ENCODE measurements at places on chromosomes 3 and 15.

- DNase-seq = no peak
Measured at GRCh38 chr15:47334805-47335535, 382.3 kb upstream of the SEMA6D start.

DNA sequence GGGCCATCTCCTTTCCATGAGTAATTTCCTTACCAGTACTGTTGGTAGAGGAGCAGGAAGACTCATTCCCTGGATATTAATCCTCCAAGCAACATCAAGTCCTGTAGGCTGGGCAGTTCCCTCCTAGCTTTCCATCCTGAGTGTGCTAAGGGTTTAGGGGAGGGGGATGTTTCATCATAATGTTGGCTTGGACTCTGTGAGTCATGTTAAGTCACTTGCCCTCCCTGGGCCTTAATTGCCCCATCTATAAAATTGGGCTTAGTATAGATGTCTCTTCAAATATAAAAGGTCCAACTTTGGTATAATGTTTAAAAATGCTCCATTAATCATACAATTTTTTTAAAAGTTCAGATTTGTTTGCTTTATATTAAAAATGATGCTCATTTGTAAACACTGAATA lies 52.7 kb downstream of the TLE3 start:
- DNase-seq = no peak

- DNase-seq = no peak
Measured at GRCh38 chr3:107206141-107206540, 171.1 kb upstream of the CCDC54 start.

- peak; percentile 49 for DNase-seq
Measured at GRCh38 chr3:42499478-42499871, 3.0 kb upstream of the VIPR1 start.

DNA sequence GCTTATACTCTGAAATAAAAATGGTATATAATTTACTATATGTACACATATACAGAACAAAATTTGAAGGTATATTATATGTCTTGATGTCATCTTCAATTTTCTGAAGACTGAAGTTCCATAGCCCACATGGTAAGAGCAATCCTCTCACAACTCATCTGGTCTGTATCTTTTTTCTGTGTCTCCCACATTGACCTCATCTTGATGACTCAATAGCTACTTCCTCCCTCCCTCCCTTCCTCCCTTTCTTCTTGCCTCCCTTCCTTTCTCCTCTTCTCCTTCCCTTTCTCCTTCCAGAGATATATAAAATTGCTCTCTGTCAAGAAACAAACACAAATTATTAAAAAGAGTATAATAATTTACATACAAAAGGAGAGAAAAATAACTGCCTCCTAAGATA lies 268.5 kb downstream of the SQOR start:
- DNase-seq = no peak

GRCh38 chr3:49628249-49628648 lies 45.9 kb upstream of the APEH start:
- no peak for DNase-seq

- DNase-seq = peak; percentile 71
Measured at GRCh38 chr15:89575656-89576416, 567 bp downstream of the TICRR start.

DNA sequence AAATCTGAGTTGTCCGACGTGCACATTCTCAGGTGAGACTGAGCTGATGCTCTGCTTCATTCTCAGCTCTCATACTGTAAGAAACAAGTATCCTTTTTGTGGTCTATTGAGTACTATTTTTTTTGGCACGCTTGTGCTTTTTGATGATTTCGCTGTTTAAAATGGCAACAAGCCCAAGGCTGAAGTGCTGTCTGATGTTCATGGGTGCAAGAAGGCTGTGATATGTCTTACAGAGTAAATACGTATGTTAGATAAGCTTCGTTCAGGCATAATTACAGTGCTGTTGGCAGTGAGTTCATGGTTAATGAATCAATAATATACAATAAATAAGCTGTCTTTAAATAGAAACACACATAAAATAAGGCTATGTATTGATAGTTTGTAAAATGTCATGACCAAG lies 27.2 kb downstream of the AQR start:
- no peak for DNase-seq

- DNase-seq = no peak
Measured at GRCh38 chr15:101210058-101210457, 41.8 kb downstream of the CHSY1 start.

DNA sequence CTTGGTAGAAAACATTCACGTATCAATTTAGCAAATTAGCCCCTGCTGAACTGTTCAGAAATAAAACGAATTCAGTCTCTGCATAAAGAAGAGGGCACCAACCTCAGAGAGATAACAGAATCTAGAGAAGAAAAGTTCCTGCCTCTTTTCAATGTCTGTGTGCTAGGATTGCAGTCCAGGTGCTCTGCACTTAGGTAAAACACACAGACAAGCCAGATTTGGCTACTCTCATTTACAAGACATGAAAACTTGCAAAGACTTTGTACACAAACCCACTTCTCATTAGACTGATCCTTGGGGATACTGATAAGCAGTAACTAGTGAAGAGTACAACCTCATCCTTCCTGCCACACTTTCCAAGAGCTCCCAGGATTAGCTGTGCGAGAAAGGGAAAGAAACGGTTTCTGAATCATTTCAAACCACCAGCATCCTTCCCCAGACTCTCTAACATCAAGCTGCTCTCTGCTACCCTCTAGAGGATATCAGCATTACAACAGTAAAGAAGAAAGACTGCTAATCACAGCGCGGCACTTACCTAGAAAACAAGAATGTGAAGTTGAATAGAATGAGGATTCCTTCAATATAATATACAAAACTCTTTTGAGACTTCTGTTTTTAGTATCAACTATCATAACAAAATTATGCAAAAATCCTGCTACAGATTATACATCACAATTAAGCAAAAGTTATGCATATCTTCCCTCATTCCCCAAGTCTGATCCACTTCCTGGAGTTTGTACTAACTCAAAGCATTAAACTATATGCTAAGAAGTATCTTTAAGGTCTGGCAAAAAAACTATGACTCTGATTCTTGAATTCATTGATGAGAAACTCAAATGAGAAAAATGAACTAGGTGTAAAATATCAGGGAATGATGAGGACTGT lies 306.4 kb downstream of the MAGI1 start:
- DNase-seq = no peak

DNA sequence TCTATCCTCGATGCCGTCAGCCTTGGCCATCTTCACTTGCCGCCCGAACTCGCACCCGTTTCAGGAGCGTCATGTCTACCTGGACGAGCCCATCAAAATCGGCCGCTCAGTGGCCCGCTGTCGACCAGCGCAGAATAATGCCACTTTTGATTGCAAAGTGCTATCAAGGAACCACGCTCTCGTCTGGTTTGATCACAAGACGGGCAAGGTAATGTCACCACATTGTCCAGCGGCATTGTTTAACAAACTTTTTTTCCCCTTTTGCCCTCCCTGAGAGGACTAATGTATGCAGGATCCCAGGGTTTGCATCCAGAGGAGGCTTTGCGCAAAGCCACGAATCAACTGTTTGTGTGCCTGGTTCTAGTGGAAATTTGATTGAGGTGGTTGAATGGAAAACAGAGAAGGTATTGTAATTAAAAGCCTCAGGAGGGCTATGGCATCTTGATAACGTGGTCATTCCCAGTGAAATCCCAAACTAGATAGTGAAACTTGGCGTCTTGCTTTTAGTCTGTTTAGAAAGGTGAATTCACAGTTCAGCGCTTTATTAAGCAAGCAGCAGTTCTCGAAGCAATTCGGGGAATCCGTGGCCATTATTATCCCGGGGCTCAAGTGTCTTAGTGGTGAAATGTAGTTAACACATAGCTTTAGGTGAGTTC lies 1.7 kb downstream of the SLMAP start:
- DNase-seq = no peak

- DNase-seq = no peak
Measured at GRCh38 chr3:140277886-140278285, 342.9 kb downstream of the CLSTN2 start.

DNA sequence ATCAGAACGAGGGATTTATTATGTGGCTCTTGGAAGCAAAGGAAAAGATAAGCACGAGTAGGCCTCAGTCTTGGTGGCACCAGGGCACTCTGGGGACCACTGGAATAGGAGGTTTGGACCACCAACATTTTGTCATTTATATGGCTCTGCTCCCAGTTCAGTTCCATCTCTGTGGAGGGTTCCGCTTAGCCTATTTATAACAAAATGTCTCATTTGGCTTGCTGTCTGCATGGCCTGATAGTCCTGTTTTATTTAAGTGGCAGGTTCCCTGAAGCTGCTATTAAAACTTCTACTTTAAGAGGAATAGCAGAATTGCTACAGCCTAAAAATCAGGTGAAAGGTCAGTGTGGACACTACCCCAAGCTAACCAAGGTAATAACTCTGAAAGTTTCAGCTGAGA lies 27.2 kb downstream of the MAP2K5 start:
- DNase-seq = no peak

DNA sequence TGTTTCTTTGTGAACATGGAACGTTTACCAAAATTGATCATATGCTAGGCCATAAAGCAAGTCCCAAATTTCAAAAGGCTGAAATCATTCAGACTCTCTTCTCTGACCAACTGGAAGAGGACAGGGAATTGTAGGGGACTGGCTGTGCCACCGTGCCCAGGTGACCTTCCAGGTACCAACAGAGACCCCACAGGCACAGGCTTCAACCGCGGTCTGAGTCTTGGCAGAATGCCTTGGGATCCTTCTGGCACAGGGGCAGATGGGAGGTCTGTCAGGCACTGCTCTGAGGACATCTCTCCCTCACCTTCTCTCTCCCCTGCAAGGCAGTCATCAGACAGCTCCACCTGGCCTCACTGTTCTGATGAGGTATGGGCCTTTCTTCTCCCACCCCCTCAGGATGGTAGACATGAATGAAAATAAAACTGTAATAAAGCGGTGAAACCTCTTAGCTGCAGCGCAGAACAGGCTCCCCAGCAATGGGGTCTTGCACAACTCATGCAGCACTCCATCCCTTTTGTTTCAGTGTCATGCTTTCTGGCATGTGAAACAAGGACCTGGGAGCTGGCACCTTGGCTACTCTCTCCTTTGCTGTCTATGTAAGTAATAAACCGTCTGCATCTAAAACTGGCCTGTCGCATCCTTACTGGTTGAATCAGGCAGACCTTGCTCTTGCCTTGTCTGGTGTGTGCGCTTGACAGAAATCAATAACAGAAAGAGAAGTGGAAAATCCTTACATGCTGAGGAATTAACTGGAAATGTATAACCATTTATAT lies 289.2 kb downstream of the KLF13 start:
- no peak for DNase-seq

All from activated effector memory CD4-positive, alpha-beta T cell treated with anti-CD3 and anti-CD28 coated beads, Interleukin-2, amount 50 U/mL, for 16 hours (primary cell).